GF-D8 (cell line): ENCODE measurements at places on chromosomes 16 and 17.
A peak's percentile ranks its signal among the peaks of the same experiment; 100 is the strongest.

- DNase-seq = no peak
Observed at GRCh38 chr16:67961551-67961957, 6.9 kb downstream of the SLC12A4 start.

DNA sequence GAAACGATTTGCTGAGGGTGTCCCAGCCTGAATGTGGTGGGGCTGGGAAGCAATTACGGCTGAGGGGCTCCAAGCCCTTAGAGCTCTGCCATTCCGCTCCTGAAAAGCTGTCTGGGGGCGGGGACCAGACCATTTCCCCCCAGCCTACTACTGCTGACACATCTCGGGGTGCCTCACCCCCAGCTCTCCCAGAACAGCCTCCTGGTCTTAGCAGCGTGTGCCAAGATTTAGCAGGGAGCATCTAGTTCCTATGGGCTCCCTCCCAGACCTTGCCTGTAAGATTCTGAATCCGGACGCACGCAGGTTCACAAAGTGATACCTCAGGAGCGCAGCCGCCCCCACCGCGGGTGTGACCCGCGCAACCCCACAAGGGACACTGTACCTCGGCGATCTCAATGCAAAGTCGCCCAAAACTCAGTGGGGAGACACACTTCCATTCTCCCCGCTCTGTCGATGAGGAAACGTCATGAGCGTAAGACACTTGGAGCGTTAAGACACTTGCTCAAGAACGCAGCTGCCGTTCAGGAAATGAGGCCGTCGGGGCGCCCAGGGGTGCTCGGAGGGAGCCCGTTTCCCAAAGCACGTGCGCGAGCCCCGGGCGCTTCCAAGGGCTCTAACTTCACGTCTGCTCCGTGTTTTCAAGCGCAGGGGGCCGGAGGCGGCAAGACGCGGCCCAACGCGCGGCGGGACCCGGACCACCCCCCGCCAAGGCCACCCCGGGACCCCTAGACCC, 629 bp downstream of the GEMIN4 start:
- peak; percentile 40 for DNase-seq

GRCh38 chr16:16140537-16140936, 82.8 kb downstream of the ABCC6 start:
- no peak for DNase-seq

DNA sequence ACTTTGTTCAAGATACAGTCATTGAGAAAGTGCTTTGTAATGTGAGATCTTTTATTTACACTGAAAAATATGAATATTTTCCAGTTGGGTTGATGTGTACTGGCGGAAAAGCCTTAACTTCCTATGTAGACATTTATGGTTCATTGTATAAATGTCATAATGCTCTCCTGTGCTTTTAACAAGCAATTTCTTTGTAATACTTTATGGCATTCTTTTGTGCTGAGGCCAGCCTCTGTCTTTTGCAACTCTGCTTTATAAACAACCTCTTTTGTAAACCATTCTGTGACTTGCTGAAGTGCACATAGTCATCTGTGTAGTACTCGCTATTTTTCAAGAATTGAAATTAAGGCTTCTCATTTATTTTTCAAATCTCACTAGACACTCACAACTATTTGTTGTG, 291.2 kb downstream of the CDH11 start:
- DNase-seq = no peak

DNA sequence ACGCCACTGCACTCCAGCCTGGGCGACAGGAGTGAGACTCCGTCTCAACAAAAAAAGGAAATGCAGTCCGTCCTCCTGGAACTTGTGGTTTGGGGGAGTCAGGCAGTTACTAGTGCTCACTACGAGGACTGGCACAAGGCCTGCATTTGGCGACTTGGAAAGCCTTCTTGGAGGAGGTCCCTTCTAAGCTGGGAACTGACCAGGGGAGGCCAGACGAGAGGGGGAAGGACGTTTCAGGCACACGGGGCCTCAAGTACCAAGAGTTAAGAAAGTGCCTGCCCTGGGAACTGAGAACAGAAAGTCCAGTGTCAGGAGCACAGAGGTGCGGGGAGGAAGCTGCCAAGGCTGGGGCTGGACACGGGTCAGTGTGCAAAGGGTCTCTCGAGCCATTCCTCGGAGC, 89.9 kb downstream of the ABR start:
- no peak for DNase-seq

DNA sequence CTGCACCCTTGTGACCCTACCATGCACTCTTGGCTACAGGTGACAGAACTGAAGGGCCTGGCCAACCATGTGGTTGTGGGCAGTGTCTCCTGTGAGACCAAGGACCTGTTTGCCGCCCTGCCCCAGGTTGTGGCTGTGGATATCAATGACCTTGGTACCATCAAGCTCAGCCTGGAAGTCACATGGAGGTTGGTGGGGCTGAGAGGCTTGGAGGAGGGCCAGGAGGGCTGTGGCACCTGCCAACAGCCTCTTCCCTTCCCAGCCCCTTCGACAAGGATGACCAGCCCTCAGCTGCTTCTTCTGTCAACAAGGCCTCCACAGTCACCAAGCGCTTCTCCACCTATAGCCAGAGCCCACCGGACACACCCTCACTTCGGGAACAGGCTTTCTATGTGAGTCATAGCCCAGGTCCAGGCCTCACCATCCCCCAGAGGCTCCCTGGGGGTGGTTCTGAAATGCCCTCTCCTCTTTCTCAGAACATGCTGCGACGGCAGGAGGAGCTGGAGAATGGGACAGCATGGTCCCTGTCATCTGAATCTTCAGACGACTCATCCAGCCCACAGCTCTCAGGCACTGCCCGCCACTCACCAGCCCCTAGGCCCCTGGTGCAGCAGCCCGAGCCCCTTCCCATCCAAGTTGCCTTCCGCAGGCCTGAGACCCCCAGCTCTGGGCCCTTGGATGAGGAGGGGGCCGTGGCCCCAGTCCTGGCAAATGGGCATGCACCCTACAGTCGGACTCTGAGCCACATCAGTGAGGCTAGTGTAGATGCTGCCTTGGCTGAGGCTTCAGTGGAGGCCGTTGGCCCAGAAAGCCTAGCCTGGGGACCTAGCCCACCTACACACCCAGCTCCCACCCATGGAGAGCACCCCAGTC, 13.0 kb downstream of the RIPOR1 start:
- DNase-seq = no peak

GRCh38 chr17:30239089-30239462, 3.6 kb upstream of the SLC6A4 start:
- DNase-seq = no peak

GRCh38 chr16:85449885-85450245, 163.3 kb upstream of the GSE1 start:
- DNase-seq = no peak

DNA sequence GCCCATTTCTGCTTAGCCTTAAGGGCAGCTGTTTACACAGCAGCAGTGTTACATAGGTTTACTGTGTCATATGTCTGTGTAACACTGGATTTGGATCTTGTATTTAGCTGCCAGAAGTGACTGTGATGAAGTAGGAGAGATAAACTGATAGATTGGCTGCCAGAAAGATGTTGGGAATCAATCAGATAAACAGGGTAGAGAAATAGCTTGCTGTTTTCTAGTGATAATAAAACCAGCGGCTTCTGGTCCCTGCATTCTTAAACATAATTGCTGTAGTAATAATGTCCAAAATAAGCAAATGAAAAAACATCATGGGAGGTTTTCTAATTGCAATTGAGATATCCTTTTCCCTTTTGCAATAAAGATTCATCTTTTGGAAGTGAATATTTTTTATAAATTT, 68.7 kb downstream of the AATF start:
- no peak for DNase-seq

DNA sequence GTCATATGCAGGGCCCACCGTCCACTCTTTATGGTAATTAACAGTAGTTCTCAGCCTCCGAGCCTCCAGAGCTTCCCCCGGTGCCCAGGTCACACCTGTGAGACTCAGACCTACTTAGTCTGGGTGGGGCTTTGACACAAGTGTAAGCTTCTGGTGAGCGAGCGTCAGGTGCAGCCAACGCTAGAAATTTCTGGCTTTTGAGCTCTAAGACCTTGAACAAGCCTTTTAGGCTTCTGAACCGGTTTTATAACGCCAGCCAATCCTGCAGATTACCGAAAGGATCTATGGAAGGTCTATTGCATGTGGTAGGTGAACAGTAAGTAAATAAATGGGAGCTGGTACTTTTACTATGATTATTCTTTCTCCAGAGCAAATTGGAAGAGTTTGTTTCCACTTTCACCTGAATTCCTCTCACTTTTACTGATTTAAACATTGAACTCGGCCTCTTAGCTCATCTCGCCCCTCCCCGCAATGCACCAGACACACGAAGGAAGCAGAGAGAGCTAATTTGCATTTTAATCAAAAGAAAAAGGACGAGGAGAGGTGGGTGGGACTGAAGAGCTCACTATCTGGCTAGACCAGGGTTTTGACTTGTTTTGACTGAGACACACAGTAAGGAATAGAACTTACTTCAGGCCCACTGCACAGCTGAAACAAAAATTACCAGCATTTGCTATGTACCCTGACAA, 47.1 kb downstream of the ABAT start:
- no peak for DNase-seq
